Transverse colon (tissue), 4 donors: ENCODE measurements at places on chromosomes 6 and 20.

- no peak for DNase-seq
These were observed 11.7 kb downstream of the PTPRK start for GRCh38 chr6:128508588-128509296.

DNA sequence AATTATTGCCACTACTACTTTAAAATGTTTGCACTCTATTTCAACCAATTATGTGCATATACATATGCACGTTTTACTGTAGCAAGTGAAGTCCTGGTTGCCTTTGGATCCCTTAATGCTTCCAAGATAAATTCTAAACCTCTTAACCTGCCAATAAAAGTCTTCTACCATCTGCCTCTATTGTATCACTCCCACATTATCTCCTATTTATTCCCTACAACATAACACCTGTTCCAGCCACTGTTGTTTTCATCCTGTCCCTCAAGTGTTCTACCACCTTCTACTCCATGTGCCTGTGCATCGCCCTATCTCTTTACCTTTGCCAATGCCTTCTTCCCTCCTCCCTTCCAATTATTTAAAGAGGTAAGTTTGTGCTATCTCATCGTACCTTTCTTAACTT is 499.0 kb upstream of the RNF217 start:
- no peak for DNase-seq

DNA sequence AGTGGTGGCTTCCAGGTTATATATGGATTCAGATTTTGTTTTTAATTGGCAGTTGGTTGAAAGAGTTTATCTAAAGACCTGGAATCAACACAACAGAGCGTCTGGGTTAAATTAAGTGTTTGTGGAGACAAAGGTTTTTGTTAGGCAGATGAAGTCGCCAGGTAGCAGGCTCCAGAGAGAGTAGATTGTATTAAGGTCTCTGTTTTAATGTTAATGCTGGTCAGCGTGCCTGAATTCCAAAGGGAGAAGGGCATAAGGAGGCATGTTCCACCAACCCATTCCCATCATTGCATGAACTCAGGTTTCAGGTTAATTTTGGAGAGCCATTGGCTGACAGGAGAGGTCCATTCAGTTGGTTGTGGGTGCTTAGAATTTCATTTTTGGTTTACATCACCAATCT is 744.1 kb upstream of the GJE1 start:
- no peak for DNase-seq

GRCh38 chr20:25148982-25149846 is 46.3 kb upstream of the ENTPD6 start:
- DNase-seq: no peak

- peak; percentile 43 for DNase-seq
These were observed 4.0 kb downstream of the PLAGL2 start for GRCh38 chr20:32203356-32204204.

GRCh38 chr6:16277101-16277981 is 39.0 kb downstream of the GMPR start:
- DNase-seq: peak; percentile 52

GRCh38 chr20:4021906-4022305 is 6.5 kb upstream of the RNF24 start:
- no peak for DNase-seq

DNA sequence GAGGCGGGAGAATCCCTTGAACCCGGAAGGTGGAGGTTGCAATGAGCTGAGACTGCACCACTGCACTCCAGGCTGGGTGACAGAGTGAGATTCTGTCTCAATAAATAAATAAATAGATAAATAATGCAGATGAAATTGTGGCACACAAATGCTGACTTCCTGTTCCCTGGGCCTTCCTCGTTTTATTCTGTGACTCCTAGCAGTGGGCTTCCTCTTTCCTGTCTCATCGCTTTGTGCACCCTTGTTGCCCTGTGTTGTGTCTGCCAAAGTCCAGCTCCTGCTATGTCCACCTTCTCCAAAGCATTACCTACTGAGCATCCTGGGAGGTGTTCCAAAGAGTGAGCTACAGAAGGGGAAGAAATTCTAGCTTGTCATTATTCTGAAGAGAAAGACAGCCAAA is 100.2 kb upstream of the TIAM2 start:
- no peak for DNase-seq

DNA sequence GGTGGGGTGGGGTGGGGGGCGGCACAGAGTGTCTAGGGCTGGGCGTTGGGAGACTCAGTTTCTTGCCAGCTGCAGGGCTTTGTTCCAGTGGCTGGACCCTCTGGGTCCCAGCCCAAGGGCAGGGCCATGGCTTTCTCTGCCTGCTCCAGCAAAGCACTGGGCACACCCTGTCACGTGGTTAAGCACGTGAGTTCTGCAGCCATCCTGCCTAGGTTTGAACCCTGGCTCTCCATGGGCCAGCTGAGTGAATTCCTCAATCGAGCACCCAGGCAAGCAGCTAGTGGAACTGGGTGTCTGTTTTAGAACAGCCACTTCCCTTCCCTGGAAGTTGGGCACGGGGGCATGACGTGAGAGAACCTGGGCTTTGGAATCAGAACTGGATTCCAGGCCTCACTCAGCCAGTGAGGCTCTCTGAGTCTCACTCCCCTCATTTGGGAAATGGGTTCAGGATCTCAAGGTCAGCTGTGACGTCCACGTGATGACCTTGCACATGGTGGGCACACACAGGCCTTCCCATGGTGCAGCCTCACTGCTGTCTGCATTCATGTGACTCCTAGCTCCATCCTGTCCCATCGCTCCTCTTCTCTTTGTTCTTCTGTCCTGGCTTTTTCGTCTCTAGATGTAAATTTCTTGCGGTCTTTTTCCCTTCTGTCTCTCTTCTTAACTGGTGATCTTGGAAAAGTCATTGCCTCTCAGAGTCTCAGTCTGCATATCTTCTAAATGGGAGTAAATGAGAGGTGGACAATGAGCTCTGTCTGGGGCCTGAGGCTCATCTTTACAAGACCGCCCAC is 45.9 kb downstream of the NOL4L start:
- peak; percentile 25 for DNase-seq

DNA sequence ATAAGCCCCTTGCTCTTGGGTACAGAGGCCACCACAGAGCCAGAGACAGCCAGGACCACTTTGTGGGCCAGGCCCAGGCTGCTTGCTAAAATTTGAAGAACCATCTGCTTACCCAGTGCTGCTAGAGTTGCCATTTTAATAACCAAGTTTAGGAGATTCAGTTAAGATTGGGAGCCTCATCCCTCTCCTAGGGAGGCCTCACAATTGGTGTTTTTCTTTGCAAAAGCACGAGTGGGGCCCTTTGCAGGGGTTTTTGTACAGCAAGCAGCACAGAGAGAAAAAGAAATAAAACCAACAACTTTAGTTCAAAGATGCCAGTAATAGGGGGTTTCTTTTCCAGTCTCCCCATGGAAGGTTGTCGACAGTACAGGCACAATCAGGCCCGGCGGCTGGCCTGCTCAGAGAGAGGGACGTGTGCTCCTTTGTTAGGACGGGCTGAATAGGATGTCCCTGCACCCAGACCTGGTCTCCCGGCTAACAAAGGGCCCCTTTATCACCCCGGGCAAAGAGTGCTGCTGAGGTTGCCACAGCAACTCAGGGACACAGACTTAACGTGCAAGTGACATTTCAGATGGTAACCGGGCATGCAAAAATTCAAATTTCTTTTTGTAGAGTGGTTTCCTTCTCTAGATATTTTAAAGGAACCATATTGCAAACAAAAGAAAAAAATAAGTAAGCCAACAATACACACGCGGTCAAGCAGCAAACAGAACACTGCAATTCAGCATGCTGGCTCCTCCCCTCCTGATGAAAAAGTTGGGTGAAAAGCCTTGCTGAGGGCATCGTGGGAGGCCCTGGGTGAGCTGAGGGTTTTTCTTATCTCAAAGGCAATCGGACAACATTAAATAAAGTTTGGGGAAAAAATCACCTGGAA is 10.5 kb upstream of the TOX2 start:
- DNase-seq: no peak

GRCh38 chr6:157989541-157990289 is 8.1 kb downstream of the SYNJ2 start:
- peak; percentile 85 for DNase-seq

DNA sequence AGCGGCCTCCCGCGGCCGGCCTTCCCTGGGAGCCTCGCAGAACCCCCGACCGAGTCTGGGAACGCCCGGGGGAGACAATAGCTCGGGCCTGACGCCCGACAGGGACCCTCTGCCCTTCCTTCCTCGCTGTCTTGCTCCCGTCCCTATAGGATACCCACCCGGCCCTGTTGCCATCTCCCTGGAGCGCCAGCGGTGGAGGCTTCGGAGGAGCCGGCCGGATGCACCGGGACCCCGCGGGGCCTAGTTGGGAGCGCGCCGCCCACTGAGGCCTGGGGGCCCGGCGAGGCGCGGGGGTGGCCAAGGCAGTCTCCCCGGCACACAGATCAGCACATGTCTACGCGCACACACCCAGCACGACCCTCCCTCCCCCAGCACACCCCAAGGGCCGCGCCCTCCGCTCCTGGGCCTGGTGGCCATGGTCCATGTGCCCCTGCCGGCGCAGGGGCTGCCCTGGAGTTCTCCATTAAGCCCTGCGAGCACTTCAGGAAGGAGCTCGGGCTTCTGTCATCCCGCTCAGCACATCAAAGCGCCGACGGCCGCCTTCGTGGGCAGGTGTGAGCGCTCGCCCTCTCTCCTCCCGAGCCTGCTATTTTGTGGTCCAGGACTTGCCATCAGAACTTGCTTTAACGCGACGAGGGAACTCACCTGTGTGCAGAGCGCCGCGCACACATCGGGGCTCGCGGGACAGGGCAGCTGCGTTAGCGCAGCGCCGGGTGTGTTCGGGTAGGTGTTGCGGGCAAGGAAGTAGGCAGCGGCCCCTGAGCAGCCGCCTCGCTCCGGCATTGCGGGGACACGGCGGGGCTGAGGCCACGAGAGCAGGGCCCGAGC is 3.7 kb downstream of the FOXF2 start:
- DNase-seq: no peak

DNA sequence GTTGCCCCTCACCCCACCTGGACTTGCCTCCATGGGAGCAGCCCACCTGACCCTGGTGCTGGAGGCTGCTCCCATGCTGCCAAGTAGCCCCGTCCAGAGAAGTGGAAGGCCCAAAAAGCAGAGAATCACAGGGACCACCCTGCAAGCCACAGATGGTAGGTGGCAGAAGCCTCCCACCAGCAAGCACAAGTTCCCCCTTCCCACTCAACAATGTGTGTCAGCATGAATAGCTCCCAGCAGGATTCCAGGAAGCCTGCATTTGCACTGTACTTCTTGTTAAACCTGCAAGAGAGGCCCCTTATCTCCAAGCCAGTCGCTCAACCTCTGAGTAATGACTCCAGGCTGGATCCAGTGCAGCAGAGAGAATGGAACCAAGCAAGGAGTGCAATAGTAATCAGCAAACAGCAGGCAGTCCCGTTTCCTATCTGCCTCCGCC is 180.8 kb upstream of the CST7 start:
- no peak for DNase-seq

GRCh38 chr6:39695447-39695846 is 29.8 kb downstream of the KIF6 start:
- no peak for DNase-seq
